ENCODE measurements at places on chromosomes 16 and 17. TPM values are rescaled to one million over a fixed set of nuclear protein-coding genes. Genes with fewer than 3 reads are reported as not detected.

The PSMC5 gene
- total RNA-seq, result 122 TPM

GRCh38 chr17:14352136-14352535 lies 51.3 kb downstream of the HS3ST3B1 start:
- no peaks in the 10 kb centered on the region for H3K36me3 ChIP-seq
- H3K4me3 ChIP-seq, result no peak overlapping the region
- no peak for DNase-seq

- DNase-seq, result no peak
- H3K36me3 ChIP-seq, result no peaks in the 10 kb centered on the region
- H3K4me3 ChIP-seq, result peak overlapping the region; percentile 71
- peaks cover 17% of the 10 kb centered on the region for H3K4me1 ChIP-seq
- H3K27me3 ChIP-seq, result no peaks in the 10 kb centered on the region
Measured at GRCh38 chr16:22375117-22375962, 921 bp upstream of the CDR2 start.

DNA sequence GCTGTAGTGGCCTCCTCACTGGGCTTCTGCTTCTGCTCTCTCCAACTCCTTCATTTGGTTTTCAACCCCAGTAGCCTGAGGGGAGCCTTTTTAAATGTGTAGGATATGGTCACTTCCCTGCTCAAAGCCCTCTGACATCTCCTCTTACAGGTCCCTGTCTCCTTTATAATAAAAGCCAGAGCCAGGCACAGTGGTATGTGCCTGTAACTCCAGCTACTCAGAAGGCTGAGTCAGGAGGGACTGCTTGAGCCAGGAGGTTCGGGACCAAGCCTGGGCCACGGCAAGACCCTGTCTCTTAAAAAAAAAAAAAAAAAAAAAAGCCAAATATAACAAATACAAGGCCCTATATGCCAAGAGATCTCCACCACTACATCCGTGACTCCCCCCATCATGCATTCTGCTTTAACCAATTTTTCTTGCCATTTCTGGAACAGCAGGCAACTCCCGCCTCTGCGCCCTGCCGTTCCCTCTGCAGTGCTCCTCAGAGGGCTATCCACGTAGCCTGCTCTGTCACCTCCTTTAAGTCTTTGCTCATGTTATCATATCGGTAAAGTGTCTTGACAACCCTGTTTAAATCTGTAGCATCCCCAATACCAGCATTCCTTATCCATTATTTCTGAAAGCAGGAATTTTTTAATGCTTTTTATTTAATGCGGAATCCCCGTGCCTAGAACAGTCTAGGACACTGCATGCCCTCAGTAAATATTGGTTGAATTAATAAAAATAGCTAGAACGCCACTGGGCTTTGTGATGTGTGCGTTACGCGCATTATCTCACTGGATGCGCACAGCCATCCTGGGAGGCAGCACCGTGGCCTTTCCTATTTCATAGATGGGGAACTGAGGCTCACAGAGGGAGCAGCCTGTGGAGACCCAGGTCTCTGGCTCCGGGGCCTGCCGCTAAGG lies 9.5 kb downstream of the ZNF771 start:
- peak overlapping the region; percentile 70 for H3K4me3 ChIP-seq
- H3K4me1 ChIP-seq, result peaks cover 8% of the 10 kb centered on the region
- H3K36me3 ChIP-seq, result peaks cover 16% of the 10 kb centered on the region
- no peaks in the 10 kb centered on the region for H3K27me3 ChIP-seq
- DNase-seq, result no peak

GRCh38 chr17:73947966-73948355 lies 255.5 kb upstream of the RPL38 start:
- no peak for DNase-seq
- no peaks in the 10 kb centered on the region for H3K4me1 ChIP-seq
- H3K27ac ChIP-seq, result no peak overlapping the region

- H3K4me1 ChIP-seq, result peaks cover 4% of the 10 kb centered on the region
- no peak for DNase-seq
- H3K27ac ChIP-seq, result peak overlapping the region; percentile 14
- H3K4me3 ChIP-seq, result no peak overlapping the region
- no peaks in the 10 kb centered on the region for H3K27me3 ChIP-seq
- H3K36me3 ChIP-seq, result no peaks in the 10 kb centered on the region
Measured at GRCh38 chr17:64340557-64340956, 50.1 kb downstream of the PECAM1 start.

DNA sequence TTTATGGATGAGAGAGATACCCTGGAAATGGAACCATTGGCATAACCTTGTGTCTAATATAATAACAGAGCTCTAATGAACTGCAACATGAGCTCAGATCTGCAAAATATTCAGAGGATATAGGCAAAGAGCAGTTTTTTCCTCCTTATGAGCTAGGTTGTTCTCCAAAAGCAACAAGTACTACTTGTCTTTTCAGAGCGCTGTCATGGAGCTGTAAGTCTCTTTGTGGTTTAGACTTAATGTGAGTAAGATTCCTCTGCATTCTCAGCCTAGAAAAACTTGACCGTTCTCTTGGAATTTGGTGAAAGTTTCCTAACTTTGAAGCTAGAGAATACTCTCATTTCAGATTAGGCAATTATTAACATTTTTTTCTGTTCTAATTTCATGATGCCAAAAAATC lies 85.2 kb downstream of the FTO start:
- no peaks in the 10 kb centered on the region for H3K27me3 ChIP-seq
- no peak overlapping the region for H3K4me3 ChIP-seq
- no peaks in the 10 kb centered on the region for H3K36me3 ChIP-seq
- DNase-seq, result no peak
- peaks cover 8% of the 10 kb centered on the region for H3K4me1 ChIP-seq

GRCh38 chr16:13036600-13036999 lies 135.2 kb downstream of the SHISA9 start:
- H3K4me1 ChIP-seq, result no peaks in the 10 kb centered on the region
- H3K27ac ChIP-seq, result no peak overlapping the region
- DNase-seq, result no peak
- no peak overlapping the region for H3K4me3 ChIP-seq
- no peaks in the 10 kb centered on the region for H3K36me3 ChIP-seq

Measured in gastrocnemius medialis (tissue), 4 donors.